ENCODE measurements at places on chromosomes 3 and 15. TPM values are rescaled to one million over a fixed set of nuclear protein-coding genes. Genes with fewer than 3 reads are reported as not detected.
A peak's percentile ranks its signal among the peaks of the same experiment; 100 is the strongest.

GRCh38 chr15:54681584-54681983, 515.2 kb downstream of the RSL24D1 start:
- DNase-seq: no peak

DNA sequence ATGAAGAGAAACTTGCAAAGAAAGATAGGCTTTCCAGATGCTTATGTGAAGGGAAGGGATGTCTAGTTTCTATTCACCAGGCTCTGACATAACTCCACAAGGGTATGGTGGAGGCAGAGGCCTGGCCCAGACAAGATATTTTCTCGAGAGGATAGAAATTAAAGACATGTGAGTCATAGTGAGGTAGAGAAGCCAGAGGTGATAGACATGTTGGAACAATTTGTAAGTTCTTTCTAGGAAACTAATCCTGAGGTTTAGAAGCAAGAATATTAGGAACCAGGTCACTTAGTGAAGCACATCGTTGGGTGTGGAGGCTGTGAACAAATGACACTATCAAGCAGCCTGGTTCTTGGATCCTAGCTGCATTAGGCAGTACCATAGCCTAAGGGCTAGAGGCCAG, 176.9 kb downstream of the BBX start:
- DNase-seq: peak; percentile 89

GRCh38 chr3:169062501-169062900, 601.0 kb downstream of the MECOM start:
- DNase-seq: no peak

- DNase-seq: no peak
These were observed 507.3 kb upstream of the CBLB start for GRCh38 chr3:106376016-106376570.

GRCh38 chr3:151971814-151972579, 98.6 kb downstream of the SUCNR1 start:
- DNase-seq: no peak

CELF6 gene
- total RNA-seq: 0.17 TPM

GALNT15 gene
- total RNA-seq: not detected

GLDN gene
- total RNA-seq: not detected
